Amniotic epithelial cell (primary cell): ENCODE measurements at places on chromosomes 16 and 17.

DNA sequence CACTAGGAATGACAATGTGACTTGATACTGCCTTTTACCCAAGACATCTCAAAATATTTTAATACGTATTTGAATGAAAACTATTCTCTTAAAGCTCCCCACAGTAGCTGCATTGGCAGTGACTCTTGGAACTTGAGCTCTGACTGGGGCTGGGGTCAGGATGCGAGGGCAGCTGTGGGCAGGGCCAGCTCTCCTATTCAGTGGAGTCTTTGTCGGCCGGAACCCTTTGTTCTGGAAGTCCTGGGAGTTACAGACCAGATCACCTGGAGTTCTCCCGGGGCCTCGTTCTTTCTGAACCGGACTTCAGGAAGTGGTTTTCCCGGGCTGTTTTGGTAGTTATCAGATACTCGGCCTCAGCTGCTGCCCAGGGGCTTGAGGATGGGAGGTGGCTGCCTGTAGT, 84.9 kb downstream of the NPIPB11 start:
- DNase-seq = no peak

GRCh38 chr16:70430667-70431536, 8.0 kb downstream of the ST3GAL2 start:
- DNase-seq = no peak

DNA sequence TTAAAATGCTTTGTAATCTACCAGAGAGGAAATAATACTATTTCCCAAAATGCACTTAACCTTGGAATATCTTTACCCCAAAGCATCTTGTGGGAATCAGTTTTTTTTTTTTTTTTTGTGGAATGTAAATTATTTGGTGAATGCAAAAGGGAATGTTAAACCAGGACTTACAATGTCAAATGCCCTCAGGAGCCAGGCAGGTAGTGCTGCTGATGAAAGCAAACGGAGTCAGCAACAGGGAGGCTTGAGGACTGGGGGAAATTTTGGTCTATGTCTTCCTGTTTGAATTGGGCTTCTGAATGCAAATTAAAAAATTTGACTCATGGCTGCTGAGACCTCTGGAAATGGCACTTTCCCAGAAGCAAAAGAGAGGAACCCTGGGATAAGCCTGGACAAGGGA, 96.5 kb upstream of the NLRP1 start:
- DNase-seq = no peak

DNA sequence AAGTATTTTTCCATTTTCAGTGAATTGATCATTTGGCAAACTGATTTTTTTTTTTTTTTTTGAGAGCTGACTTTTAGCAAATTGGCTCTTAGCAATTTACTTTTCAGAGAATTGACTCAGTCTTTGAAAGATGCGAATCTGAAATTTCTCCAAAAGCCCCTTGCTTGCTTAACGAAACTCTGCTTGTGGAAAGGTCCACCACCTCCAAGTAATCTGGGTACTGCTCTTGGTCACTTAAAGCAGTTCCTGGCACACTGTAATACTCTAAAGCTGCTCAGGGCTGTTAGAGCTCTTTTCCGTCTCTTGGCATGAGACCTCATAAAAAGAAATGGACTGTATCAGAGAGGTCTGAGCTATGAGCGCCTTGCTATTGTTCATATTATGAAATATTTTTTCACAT, 2.9 kb downstream of the GSDMB start:
- no peak for DNase-seq

GRCh38 chr16:24010440-24011089, 174.8 kb downstream of the PRKCB start:
- DNase-seq = peak; percentile 25

GRCh38 chr17:39341541-39341940, 59.9 kb downstream of the FBXL20 start:
- DNase-seq = no peak

- DNase-seq = no peak
Measured at GRCh38 chr17:49484588-49484987, 10.5 kb upstream of the NGFR start.

DNA sequence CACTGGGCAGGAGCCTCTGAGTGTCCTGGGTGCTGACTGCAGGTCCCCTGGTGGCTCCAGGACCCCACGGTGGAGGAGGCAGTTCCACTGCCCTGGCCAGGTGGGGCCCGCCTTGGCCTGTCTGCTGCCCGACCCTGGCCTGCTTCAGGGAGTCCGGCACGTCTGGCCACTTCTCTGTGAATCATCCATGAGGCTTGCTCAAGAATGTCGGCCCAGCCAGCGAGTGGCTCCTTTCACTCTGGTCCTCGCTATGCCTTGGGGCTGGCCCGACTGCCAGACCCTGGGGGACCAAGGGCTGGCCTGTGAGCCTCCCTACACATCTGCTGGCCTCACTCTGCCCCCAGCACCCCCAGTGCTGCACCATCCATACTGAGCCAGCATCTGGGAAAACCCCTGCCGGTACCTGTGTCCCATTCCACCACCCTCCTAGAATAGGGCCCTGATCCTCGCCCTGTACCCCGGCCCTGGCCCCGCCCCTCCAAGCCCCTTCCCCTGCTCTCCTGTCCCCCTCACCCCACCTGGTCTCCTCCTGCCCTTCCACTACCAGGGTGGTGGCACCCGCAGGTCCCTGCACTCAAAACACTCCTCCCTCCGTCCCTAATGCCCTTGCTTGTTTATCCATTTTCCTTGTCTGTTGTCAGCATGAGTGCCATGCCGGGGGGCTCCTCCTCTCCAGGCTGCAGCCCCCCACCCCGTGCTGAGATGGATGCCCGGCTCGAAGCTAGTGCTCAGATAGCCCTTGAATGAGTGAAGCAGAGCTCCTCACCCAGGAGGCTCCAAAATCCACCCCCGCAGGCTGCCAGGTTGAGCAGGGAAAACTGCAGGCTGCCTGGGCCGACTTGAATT, 35.5 kb downstream of the ADCY7 start:
- DNase-seq = peak; percentile 89

- peak; percentile 58 for DNase-seq
Measured at GRCh38 chr16:63361032-63361624, 1324.9 kb upstream of the CDH8 start.

GRCh38 chr16:53159781-53160436, 105.1 kb downstream of the CHD9 start:
- peak; percentile 61 for DNase-seq

GRCh38 chr17:64662774-64663367, 764 bp upstream of the SMURF2 start:
- DNase-seq = no peak

DNA sequence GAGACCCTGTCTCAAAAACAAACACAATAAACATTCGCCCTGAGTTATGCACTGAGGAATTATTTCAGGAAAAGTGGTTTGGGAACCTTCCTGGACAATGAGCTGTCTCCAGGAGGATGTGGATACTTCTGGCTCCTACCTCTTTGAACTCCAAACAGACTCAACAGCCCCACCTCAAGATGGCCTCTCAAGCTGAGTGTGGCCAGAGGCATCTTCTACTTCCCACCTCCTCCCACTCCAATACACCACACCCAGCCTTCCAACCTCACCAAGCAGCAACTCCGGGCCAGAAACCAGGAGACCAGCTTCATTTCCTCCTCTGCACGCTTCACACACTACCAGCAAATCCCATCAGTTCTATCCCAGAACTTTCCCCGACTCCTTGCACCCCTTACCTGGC, 11.6 kb downstream of the HBQ1 start:
- no peak for DNase-seq

- DNase-seq = peak; percentile 84
Measured at GRCh38 chr17:16371742-16372141, 9.1 kb upstream of the UBB start.

DNA sequence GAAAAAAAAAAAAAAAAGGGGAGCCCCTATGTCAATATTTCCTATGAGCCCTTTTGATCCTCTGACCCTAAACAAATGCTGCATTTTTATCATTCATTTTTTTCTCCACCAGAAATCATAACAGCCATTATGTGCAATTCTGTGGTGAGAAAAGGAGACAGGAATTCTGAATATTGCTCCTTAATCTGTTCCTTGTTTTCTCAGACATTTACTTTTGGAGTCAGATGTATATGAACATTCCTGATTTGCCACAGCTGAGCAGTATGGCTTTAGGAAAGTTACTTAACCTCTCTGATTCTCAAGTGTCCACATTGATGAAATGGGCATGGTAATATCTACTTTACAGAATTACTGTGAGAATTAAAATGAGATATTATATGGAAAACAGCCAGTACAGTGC, 144.4 kb downstream of the SKAP1 start:
- no peak for DNase-seq

DNA sequence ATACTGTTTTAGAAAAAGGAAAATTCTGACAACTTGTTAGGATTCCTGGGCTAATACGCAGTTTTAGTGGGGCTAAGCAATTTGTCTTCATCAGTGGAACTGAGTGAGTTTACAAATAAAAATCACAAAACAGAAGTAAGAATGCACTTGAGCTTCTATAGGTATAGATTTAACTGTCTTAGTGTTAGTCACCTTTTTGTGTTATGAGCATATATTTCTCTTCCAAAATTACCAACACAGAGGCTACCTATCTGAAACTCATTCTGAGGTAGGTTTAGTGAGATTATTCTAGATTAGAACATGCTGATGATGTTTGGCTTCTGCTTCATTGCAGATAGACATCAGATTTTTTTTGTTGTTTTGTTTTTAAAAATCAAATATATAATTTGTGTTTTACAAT, 23.2 kb downstream of the METTL9 start:
- DNase-seq = no peak

GRCh38 chr16:35134471-35134870, 1675.1 kb downstream of the TP53TG3F start:
- DNase-seq = no peak
